ENCODE measurements at places on chromosomes 5 and 9. TPM values are rescaled to one million over a fixed set of nuclear protein-coding genes. Genes with fewer than 3 reads are reported as not detected.

The PLPP7 gene
- 2.6 TPM for total RNA-seq

The FLT4 gene
- 93.0 TPM for total RNA-seq

The RXRA gene
- total RNA-seq: 28.4 TPM

The MEIKIN gene
- total RNA-seq: not detected
